DMS 273 treated with DMSO at 0.1 percent for 48 hours (cell line): ENCODE measurements at places on chromosomes 16 and 17.

- no peak for DNase-seq
Measured at GRCh38 chr17:56914581-56915273, 878 bp upstream of the TRIM25 start.

- no peak for DNase-seq
Measured at GRCh38 chr17:15744885-15745284, 12.8 kb downstream of the TBC1D26 start.

- DNase-seq, result no peak
Measured at GRCh38 chr16:88855736-88856121, 1.0 kb downstream of the GALNS start.

DNA sequence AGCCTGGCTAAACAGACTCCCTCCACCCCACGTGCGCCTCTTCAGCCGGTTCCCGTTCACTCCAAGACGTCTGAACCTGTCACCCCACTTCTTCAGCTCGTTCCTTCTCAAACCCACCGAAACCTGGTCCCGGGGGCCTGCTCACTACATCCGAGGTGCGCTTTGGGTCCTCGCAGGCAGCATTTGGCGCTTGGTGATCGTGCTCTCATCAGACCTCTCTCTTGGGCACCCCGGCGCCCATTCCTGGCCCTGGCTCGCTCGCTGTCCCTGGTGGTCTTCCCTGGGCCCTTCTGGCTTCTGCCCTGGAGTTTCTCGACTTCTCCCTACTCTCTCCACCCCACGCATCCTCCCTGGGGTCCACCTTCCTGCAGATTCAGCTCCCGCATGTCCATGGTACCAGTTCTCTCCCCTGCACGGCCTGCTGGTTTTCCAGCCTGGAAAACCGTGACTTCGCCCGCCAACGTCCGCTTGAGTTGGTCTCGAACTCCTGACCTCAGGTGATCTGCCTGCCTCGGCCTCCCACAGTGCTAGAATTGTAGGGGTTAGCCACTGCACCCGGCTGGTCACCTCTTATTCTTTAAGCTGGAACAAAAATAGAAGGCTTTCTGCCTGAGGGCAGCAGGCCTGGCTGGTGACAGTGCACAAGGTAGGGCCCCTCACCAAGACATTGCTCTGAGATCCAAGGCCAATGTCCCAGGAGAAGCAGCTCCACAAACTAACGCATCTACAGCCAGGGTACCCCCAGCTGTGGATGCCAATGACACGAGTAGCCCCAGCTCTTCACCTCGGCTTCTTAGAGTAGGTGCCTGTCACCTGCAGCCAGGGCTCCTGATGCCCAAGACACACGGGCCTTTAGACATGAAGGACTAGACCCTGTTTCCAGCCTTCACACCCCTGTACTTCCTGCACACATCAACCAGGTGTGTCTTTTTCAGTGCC is 1.1 kb upstream of the MEAK7 start:
- no peak for DNase-seq

GRCh38 chr17:55171634-55172328 is 93.0 kb upstream of the HLF start:
- DNase-seq, result no peak

GRCh38 chr16:78443542-78444364 is 344.3 kb downstream of the WWOX start:
- DNase-seq, result no peak

GRCh38 chr16:4450931-4451519 is 23.4 kb downstream of the NMRAL1 start:
- no peak for DNase-seq

GRCh38 chr17:2571523-2572303 is 21.7 kb upstream of the PAFAH1B1 start:
- DNase-seq, result no peak

- DNase-seq, result no peak
Measured at GRCh38 chr17:39002991-39003715, 36.0 kb upstream of the FBXO47 start.

DNA sequence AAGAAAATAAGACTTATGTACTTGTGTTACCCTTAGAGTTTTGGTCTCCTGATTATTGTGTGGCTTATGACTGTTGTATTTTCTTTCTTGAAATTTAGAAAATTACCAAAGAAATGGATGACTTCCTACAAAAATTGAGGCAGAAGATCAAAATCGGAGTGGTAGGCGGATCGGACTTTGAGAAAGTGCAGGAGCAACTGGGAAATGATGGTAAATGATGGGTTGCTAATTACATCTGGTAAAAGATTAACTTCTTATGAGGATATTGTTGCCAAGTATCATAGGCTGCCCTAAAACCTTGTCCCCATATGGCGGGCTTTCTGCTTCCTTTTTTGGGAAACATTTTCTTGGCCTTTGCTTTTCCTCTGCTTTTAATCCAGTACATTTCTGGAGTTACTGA is 4.1 kb downstream of the PMM2 start:
- DNase-seq, result no peak

DNA sequence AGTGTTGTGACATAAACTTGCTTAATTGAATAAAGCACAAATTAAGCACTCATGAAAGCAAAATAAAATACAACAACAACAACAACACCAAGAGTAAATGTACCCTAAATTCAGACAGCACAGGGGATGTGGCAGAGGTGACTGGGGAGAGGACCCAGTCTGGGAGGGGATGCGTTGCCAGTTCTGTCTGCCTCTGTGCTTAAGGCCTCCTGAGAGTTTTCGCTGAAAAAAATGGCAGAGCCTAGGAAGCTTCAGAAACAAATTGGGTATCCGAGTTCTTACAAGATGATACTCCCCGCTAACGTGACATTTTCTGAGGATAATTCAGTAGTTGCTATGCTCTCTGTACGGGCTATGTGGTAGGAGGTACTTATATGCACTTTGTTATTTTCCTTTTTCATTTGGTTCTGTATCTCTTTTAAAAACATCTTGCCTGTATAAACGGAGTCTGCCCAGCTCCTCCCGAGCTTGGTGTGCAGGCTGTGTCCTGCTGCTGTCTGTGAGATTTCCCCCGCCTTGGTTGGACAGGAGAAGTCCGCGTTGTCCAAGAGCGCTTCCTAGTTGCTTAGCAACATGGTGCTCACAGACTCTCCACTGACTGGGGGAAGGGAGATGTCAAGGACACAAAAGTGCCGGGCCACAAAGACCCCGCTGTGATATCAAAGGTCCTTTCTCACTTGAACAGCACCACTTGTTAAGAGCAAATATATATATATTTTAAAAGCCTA is 134.2 kb upstream of the CPHXL start:
- peak; percentile 24 for DNase-seq

DNA sequence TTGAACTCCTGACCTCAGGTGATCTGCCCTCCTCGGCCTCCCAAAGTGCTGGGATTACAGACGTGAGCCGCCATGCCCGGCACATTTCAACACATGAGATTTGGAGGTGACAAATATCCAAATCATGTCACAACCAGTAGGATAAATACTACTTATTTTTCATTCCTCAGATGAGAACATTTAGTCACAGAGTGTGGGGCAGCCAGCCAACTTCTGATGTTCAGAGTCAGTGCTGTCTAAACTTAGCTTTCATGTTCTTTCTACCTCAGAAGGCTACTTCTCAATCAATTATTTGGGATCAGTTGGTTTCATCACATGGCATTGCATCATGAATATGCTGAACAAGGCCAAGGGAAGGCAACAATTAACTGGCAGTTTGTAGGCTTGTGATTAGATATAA is 134.5 kb downstream of the CDH13 start:
- DNase-seq, result no peak

DNA sequence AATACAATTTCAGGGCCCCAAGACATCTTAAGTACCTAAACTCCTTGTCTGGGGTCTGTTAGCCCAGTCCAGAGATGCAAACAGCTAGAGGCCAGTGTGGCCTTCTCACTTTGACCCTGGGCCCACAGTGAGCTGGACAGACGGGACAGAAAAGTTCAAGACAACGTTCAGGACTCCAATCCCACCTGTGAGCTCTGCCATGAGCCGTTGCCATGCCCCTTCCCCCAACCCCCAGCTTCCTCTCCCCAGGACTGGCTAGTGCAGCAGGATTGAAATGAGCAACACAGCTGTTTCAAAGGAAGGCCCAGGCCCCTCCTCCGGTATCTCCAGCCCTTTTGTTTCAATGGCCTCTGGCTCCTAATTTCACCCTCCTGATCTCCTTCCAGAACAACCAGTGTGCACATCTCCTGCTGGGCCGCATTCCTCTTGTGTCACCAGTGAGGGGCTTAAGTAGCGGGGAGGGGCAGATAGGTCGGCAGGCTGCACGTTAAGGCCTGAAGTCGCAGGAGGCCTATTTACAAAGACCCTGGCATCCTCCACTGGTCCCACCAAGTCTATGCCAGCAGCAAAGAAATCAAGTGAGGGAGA is 11.3 kb downstream of the AXIN2 start:
- DNase-seq, result no peak

DNA sequence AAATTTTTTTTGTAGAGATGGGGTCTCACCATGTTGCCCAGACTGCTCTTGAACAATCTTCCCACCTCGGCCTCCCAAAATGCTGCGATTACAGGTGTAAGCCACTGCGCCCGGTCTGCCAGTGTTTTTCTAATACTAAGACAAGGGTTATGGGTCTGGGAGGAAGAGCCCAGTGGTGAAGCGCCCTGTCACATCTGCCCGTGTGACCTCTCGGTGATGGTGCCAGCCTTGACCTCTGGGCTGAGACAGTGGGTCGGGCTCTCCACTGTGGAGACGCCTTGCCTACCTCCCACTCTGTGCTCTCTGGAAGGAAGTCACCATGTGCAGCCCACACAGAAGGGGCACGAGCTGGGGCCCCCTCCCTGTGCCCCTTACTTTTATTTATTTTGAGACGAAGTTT is 5.1 kb upstream of the BAIAP2 start:
- no peak for DNase-seq

DNA sequence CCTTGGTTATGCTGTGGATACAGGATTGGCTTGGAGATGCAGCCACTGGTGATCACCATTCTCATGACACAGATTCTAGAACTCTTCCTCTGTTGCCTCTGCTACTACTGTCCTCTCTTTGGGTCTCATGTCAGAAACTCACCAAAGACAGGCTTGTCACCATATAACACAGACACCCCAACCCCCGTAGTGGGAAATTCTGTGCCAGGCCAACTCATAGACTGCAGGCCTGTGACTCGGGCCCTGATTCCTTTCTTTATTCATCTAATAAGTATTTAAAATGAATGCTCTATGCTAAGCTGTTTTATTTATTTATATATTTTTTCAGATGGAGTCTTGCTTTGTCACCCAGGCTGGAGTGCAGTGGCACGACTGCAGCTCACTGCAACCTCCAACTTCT is 9.5 kb downstream of the CYB5D2 start:
- no peak for DNase-seq

- DNase-seq, result no peak
Measured at GRCh38 chr16:74721716-74722115, 21.1 kb upstream of the MLKL start.
